Central memory CD4-positive, alpha-beta T cell (primary cell): ENCODE measurements at places on chromosomes 6 and 20.
A peak's percentile ranks its signal among the peaks of the same experiment; 100 is the strongest.

GRCh38 chr6:160513836-160514235, 150.2 kb downstream of the LPA start:
- no peak for DNase-seq

DNA sequence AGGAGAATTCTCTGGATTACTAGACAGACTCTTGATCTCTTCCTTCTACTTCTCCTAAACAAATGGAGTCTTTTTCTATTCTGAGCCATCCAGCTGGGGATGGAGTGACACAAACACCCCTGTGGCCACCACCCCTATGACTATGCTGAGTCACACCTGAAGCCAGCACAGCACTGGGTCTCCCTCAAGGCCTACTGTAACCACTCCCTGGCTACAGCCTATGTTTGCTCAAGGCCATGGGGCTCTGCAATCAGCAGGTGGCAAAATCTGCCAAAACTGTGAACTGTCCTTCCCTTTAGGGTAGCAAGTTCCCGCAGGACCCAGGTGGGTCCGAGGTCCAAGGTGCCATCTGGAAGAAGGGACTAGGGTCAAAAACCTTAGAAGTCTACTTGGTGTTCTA, 132.3 kb downstream of the TINAG start:
- no peak for DNase-seq

GRCh38 chr6:81093051-81093450, 659.4 kb downstream of the TENT5A start:
- DNase-seq = no peak

DNA sequence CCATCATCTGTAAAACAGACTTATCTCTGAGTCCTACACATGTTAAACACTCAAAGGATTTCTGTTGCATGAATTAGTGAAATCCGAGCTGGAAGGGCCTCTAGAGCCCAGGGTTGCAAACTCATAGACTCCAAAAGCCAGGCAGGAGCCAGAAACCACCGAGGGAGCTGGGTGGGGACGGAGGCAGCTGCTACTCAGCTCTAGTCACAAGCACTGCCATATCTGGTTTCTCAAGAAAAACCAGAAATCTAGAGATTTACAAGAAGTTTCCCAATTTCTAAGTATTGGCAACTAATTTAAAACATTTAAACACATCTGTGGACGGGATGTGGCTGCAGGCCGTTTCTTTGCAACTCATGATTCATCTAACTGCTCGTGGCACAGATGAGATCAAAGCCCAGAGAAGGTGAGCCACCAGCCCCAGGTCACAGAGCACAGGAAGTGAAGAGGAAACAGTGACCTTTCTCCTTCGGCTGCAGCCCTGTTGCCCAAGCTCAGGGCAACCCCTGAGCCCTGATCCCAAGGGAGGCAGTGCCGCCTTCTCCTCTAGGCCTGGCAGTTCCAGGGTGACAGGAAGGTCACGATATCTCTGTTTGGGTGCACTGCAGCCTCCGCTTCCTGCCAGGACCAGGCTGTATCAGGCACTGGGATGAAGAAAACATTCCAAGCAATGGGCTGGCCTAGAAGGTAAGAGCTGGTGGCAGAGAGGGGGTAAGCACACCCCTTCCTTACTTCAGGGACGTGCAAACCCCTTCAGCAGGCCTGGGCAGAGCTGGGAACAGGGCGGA, 26.4 kb upstream of the PTGIS start:
- DNase-seq = no peak

DNA sequence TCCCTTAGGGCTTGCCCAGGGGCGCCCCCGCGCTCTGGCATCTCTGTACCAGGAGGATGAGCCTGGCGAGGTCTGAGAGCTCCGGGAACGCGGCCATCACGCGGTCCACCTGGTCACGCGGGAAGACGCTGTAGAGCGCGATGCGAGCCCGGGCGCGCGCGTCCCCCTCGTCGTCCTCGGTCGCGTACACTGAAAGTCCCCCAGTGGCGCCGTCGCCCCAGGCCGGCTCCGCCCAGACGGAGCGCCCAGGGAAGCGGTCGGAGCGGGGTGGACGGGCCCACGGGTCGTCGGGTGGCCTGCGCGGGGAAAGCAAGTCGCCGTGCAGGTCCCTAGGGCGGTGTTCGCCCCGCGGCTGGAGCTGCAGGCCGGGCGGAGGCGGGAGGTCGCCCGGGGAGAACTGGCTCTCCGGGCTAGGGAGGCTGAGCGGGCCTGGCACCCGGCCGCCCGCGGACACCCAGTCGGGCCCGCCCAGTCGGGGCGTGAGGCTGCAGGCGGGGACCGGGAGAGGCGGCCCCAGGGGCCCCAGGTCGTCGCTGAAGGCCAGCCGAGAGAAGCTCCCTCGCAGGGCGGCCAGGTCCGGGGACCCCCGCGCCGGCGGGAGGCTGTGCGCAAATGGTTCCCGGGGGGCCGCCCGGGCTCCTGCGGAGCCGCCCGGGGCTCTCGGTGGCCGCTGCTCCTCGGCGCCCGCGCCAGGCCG, 34.0 kb downstream of the ZC3H12D start:
- DNase-seq = no peak

GRCh38 chr6:137313928-137314855, 95.0 kb upstream of the IFNGR1 start:
- peak; percentile 43 for DNase-seq

DNA sequence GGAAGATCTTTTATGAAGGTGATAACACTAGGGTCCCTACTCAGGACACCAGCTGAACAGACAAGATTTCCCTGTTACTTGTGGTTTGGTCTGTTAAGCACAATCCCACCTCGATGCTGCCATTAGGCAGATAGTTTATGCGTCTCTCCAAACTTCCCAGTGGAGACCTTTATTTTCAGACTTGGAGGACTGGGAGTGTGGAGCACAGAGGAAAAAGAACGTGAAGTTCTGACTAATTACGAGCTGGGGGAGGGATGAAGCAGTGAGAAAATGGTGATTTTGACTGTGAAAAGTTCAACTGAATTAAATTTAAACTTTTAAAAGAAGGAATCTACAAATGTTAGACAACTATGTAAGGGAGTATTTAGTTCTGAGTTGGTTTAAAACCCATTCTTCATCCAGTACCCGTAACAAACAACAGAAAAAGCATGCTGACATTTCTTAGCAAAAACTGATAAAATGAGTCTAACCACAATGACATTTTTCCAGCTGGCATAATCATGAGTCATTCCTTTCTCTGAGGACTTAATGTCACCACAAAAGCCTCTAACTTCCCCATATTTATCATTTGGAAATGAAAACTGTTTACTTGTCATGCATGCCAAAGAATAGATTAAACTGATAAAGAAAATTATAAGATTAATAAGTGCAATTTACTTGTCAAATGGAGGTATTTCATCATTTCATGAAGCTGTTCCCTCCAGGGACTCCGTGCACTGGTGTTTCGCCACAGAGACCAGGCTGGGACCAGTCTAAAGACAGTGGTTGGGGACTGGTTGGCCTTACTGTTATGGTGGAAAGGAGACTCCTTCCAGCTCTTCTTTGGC, 113.3 kb upstream of the SSTR4 start:
- DNase-seq = no peak

GRCh38 chr6:39493174-39493573, 170.7 kb upstream of the KCNK16 start:
- no peak for DNase-seq

- no peak for DNase-seq
Observed at GRCh38 chr6:28643017-28643740, 117.5 kb downstream of the GPX5 start.

DNA sequence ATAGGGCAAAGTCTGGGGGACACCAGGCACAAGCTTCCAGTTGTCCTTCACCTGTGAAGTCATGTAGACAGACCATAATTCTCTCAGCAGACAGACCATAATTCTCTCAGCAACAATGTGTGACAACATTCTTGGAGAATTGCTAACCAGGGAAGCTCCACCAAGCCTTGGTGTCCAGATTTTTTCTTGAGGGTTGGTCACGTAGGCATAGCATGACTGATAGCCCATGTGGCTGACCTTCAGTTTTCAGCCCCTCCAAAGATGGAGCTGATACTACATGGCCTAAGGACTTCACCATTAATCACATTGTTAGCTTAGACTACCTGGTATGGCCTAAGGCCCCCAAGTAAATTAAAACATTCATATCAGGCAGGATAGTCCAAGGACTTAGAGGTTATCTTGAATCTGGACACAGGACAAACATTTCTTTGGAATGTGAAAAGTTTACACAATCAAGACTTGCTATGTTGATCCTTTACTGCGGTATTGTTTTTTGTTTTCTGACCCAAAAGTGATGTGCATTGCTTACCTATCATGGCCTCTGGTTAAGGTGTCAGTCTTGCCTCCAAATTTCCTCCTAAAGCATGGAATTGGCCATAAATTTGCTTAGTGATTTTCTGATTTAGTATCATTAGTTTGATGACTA, 76.9 kb downstream of the CEP57L1 start:
- no peak for DNase-seq

GRCh38 chr6:70363741-70364493, 49.4 kb upstream of the FAM135A start:
- DNase-seq = no peak

DNA sequence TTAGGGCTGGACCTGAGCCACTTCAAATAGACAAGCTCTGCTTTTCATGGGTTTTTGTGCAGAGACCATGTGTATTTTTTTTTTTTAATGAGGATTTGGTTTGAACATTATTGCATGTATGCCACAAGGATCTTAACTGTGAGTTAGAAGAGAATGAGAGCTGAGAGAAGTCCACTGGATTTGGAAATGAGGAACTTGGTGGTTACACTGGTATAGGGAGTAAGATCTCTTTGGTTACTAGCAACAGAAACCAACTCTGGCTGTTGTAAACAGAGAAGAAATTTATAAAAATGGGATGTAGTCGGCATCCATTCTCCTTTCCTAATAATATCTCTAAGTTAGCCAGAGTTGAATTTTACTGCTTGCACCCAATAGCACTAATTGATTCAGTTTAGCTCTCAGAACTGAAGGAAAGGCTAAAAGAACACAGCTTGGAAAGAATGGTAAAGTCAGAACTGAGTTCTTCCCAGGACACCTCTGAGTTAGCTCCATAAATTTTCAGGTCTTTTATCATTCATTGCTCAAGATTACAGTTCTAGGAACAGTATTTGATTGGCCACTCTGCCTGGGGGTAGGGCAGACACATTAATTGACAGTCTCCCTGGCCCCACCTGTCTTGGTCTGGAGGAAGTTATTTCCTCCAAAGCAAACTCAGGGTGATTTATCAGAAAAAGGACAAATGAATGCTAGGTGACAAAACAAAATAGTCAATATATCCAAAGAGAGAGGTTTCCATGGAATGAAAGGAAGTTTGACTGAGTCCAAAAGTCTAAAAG, 3.9 kb upstream of the WFDC2 start:
- DNase-seq = no peak

DNA sequence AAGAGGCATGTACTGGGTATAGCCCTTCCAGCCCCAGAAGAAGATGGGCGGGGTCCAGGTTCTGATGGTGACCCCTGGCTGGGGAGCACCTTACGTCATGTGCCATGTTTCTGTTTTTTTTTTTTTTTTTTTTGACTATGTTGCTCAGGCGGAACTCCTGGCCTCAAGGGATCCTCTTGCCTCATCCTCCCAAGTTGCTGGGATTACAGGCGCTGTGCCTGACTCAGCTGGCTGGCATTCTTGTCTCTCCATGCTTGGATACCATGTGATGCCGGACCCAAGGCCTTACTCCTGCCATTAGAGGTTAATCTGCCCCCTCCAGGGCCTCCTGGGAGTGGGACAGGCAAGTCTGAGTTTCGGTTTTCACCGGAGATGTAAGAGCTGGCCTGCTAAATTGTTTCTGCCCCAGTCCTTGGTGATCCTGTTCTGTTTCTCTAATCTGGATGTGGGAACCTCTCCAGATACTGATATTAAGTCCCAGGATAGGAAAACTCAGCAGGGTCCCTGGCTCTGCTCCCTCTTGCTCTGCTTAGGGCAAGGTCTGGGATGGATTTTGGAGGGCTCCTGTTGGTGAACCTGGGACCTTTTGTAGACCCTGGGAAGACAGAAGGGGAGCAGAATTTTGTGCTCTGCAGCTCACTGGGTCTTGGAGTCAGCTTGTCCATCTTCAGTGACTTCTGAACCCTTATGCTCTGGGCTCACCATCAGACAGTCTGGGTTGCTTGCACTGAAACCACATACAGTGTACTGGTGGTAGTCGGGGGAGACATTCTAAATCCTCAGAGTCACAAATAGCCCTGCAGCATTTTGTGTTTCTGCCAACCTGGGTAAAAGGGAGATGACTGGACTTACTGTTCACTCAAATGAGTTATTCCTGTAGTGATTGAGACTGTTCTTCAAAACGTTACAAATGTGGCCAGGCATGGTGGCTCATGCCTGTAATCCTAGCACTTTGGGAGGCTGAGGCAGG, 45.1 kb downstream of the PTK7 start:
- no peak for DNase-seq

- DNase-seq = no peak
Observed at GRCh38 chr20:7859356-7859802, 80.9 kb downstream of the HAO1 start.

DNA sequence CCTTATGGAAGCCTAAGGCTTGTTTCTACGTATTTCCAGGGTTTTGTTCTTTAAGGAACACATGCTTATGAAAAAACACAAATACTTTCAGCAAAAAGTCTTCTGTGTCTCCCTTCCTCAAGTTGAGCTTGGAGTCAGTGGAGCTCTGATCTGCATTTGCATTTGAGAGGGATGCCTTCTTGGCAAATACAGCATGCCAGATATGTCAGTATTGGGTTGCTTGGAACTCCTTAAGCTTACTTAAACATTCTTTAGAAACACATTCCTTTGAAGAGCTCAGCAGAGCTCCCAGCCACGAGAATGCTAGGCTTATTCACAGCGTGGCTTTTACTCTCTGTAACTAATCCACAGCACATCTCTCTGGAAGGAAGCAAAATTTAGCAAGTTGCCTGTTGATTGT, 68.3 kb downstream of the ANKRD6 start:
- no peak for DNase-seq

- no peak for DNase-seq
Observed at GRCh38 chr6:484746-485145, 93.2 kb downstream of the IRF4 start.

GRCh38 chr6:138357928-138358327, 19.8 kb upstream of the SMIM28 start:
- no peak for DNase-seq

DNA sequence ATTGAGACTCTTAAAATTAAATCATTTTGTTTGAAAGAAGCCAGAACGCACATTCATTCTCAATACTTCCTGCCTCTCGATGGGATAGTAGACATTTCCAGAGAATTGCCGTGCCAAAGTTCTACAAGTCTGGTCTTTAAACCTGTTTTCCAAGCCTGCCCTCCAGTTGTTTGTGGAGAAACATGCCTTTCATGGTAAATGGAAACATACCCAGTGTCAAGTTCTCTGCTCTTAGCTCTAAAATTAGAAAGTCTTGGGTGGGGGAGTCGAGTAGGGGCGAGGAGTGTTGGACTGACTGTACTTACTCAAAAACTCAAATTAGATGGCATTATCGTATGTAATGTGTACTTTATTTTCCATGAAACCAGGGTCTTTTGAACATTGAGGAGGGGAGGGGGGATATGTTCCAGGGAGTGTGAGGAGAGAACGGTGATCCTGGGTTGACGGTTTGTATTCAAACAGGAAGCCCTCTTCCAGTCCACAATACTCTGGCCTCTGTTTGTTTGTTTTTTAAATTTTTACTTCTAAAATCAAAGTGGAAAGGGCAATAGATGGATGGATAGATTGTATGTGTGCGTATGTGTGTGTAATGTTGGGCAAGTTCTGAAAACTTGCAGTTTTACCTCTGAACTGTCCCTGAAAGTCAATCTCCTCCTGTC, 106.8 kb upstream of the ARMC2 start:
- no peak for DNase-seq
